ENCODE measurements at places on chromosomes 6 and 20.
A peak's percentile ranks its signal among the peaks of the same experiment; 100 is the strongest.

DNA sequence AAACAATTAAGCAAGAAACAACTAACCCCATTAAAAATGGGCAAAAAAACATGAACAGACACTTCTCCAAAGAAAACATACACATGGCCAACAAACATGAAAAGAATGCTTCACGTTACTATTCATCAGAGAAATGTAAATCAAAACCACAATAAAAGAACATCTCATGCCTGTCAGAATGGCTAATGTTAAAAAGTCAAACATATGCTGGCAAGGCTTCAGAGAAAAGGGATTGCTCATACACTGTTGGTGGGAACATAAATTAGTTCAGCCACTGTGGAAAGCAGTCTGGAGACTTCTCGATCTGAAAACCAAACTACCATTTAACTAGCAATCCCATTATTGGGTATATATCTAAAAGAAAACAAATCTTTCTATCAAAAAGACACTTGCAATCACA is 217.5 kb downstream of the TINAG start:
- peak; percentile 5 for DNase-seq

DNA sequence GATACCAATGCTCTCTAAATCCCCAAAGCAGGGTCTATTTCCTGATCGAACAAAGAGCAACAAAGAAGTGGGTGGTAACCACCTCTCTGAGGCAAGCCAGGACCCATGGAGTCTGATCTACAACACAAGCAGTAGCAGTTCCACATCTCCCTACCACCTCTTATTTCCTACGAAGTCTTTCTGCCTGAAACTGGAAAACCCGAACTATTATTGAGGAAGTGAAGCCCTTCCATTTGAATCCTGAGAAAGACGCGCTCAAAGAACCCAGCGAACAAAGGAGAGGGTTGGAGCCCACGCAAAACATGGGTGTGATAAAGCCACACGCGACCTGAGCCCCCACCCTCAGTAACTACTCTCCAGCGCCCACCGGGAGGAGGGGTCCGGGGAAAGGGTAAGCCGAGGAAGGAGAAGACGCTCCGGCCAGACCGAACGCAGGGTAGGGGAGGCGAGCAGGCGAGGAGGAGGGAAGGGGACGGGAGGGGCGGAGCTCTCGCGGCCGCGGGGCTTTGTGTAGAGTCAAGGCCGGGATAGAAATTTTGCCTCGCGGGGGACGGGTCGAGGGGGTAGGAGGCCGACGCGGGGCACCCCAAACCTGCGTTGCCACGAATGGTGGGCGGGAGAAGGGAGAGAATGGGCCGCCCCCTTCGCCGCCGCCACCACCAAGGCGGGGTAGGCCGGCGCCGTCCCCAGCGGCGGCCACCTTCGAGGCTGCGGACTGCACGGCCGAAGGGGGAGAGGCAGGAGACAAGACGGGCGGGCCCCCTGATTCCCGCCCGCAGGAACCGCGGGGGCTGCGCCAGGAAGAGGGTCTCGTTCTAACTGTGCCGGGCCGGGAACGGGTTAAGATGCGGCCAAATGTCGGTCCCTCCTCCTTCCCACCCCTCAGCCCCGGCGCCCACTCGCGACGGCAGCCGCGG is 802 bp downstream of the HDAC2 start:
- DNase-seq = peak; percentile 29

DNA sequence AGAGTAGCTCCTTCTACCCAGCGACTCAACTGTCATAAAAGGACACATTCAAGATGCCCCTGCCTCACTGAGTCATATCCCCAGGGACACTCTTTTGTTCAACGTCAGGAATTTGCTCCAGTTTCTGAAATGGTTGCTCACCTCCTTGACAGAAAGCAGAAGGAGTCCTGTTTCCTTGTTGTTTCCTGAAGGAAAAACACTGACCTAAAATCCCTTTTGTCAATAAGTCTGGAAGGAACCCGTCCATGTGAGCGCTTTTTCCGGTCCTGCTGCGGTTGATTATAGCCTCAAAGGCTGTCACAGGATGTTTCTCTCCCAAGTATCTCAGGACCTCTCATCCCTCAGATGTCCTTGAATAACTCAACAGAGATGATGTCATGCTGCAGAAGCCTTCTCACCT is 113.6 kb upstream of the PLEKHG1 start:
- DNase-seq = peak; percentile 7

DNA sequence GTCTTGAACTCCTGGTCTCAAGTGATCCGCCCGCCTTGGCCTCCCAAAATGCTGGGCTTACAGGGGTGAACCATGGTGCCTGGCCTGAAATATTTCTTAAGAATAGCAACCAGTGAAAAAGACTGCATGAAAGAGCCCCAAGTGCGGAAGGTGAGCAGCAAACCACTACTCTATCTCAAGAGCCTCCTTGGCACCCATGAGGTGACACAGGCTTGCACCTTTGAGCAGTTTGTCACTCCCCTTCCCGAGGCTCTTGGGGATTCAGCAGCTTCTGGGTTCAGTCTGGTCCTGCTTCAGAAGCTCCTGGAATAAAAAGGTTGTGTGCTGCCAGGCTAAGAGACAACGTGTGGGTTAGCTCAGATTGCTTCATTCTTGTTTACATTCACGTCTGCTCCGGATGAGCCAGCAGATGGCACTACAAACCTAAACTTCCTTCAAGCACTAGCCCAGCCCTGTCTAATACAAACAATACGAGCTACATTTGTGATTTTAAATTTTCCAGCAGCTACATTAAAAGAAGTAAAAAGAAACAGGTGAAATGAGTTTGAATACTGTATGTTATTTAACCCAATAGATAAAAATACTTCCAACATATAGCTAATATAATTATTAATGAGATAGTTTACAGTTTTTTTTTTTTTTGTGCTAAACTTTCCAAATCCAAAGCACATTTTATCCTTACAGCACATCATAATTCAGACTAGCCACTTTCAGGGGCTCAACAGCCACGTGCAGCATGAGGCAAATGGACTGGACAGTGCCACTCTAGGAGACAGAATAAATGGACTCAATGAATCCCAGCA is 46.2 kb downstream of the GJA10 start:
- peak; percentile 83 for DNase-seq

DNA sequence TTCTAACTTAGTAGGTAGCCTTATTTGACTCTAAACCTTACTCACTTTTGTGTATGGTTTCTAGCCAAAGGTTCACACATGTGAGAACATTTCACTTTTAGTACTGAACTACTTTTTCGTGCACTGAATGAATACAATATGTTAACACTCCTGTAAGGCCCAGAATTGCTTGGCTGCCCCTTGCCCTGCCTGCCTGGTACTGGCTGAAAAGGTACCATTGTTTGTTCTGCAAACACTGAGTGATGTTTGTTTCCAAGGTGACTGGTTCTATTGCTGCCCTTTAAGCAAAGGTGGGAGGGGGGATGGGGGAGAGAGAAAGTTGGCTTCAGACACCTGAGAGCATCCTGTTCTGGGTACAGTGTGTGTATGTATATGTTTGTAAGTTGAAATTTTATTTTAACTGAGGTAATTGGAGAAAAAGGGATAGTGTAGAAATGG is 31.2 kb downstream of the RREB1 start:
- no peak for DNase-seq

DNA sequence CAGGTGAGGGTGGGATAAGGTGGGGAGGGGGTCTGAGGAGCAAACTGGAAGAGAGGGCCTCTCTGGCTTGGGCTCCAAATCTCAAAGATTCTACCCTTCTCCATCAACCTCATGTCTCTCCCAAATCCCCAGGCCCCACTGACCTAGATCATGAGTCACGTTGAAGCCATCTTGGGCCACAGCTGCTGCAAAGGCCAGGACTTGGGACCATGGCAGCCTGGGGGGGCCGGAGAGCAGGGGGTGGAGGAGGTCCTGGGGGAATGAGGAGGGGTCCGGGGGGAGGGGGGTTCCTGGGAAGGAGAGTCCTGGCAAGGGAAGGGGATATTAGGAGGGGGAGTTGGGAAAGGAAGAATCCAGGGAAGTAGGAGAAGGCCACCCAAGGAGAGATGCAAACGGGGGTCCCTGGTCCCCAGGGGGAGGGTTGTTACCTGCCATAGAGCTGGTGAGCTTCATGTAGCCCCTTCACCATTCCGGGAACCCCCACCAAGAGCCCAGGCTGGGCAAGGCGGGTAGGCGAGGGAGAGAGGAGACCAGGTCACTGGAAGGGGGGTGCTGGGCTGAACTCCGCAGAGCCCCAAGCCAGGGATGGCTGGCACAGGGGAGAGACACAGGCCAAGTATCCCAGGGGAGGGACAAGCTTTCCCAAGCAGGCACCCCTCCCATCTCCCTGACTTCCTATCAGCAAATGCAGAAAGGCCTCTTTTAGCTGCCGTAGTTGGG is 12.7 kb downstream of the GGT7 start:
- DNase-seq = no peak

DNA sequence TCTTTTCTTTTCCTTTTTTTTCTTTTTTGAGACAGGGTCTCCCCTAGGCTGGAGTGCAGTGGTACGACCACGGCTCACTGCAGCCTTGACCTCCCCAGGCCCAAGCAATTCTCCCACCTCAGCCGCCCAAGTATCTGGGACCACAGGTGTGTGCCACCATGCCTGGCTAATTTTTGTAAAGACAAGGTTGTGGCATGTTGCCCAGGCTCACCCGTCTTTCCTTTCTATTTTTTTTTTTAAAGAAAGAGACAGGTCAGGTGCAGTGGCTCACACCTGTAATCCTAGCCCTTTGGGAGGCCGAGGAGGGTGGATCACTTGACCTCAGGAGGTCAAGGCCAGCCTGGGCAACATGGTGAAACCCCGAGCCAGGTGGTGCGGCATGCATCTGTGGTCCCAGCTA is 16.6 kb downstream of the BANF2 start:
- DNase-seq = no peak

DNA sequence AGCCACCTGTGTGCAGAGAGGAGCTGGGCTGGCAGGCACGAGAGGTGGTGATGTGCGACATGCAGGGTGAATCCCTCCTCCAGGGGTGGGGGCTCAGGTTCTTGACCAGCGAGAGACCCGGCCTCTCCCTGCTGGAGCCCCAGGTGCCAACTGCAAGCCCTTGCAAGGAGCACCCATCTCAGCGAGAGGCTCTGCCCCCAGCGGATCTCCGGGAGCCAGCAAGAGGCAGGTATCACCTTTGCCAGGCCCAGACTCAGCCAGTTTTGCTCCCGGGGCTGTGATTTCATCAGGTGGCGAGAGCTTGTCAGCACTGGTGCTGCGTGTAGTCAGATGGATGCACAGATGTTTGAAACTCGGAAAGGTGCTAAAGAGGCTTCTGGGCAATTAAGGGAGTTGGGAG is 87.7 kb downstream of the TFAP2C start:
- DNase-seq = no peak

DNA sequence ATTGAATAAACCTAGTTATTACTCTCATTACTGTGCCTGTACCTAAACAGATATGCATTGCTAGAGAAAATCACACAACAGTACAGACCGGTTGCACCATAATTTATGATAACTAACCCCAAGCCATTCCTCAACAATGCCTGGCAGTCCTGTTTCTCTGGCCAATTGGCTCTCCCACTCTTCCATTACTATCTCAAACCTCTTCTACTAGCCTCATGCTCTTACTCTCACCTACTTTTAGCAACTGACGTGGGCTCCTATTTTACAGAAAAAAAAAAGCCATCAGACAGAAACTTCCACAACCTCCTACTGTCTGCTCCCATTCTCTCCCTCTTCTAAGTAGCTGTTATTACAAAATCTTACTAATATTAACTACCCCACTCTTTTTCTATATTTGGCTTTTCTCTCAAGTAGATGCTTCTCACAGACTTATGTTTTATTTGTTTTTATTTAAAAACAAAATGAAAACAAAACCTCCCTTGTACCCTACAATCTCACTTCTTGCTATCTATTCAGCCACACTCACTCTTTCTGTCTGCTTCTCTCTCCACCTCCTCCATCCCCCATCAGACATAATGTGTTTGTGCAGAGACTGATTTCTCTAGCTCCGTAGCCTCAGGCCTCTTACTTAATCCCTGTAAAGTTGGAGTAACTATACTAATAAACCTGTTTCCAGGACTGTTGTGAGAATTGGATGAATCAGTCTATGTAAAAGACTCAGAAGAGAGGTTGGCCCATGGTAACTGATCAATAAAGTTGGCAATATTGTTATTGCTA is 9.1 kb downstream of the GOPC start:
- no peak for DNase-seq

DNA sequence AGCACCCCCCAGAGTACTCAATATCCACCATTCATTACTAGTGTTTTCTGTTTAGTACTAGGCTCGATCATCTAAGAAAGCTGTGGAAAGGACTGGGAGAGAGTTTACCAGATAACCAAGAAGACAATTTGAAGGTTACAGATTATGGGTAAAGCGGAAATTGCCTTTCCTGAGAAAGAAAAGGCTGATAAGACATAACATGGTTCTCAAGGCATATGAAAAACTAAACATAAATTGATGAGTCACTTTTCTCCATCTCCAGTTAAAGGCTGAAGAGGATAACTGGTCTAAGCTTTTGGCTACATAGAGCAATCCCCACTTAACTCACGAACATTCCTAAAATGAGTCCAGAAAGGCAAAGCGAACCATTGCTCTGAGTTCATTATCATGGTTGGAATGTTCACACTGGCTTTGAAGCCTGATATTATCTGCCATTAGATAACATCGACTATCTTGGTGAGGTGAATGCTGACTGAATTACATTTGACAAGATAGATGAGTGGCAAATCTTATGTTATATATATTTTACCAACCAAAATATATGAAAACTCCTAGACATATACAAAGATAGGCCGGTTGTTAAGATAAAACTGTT is 65.8 kb downstream of the BTBD9 start:
- DNase-seq = no peak

GRCh38 chr20:21936261-21936660 is 230.8 kb downstream of the PAX1 start:
- no peak for DNase-seq

DNA sequence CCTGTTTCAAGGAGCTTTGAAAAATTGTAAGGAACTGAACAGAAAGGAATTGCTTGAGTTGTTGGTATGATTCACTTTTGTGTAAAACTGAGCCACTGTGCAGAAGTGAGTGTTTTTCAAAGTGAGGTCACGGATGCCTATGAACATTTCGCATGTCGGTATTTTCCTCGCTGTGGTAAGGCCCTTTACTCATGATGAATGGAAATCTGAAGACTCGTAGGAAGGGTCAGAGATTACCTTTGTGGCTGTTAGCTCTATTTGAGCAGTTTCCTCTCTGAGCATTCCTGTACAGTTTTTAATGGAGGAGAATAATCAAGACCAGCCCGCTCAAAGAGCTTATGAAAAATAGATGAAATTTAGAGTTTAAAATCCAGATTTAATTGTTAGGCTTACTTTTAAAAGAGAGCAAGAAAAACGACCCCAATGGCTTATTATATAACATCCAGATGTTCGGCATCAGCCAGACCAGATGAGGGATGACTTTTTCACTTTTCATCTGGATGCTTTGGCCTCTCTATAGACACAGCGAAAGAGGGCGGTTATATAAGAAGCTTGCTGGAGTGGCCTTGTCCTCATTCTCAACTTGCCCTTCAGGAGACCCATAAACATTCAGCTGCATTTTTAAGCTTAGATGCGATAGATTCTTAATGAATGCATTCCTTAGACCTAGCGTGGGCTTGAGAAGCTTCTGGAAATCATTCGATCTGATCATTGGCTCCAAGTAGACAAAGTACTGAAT is 99.5 kb downstream of the CD83 start:
- DNase-seq = peak; percentile 20

- DNase-seq = peak; percentile 2
Measured at GRCh38 chr6:27720607-27721580, 191.3 kb downstream of the OR2B2 start.

Data from AG10803 (cell line).